ENCODE measurements at places on chromosomes 11 and 22.

- DNase-seq = no peak
Observed at GRCh38 chr11:44566952-44567875, 1.8 kb downstream of the CD82 start.

DNA sequence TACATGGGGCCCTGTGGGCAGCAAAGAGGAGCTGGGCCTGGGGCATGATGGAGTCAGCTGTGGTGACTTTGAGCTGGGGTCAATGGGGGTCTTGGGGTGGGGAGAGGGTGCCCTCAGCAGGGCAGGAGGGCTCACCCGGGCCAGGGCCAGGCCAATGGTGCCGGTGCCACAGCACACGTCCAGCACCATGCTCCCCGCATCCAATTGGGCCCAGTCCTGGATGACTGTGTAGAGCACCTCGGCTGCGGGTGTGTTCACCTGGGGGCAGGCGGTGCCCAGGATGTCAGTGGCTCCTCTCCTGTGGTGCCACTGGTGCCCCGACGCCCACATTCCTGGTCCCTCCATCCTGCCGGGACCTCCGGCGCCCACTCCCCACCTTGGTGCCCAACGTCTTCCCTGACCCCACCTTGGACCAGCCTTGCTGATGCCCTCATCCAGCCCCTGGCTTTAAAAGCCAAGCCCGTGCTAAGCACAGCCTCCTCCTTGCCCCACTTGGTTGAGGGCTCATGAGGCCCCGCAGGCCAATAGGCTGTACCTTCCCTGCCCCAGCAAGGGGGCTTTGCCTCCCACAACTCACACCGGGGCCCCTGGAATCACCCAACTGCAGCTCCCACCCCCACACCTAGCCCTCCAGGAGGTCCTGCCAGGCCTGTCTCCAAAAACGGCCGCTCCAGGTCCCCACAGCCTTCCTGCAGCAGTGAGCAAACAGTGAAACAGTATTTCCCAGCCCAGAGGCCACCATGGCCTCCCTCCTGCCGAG lies 2.2 kb upstream of the RANBP1 start:
- DNase-seq = no peak

DNA sequence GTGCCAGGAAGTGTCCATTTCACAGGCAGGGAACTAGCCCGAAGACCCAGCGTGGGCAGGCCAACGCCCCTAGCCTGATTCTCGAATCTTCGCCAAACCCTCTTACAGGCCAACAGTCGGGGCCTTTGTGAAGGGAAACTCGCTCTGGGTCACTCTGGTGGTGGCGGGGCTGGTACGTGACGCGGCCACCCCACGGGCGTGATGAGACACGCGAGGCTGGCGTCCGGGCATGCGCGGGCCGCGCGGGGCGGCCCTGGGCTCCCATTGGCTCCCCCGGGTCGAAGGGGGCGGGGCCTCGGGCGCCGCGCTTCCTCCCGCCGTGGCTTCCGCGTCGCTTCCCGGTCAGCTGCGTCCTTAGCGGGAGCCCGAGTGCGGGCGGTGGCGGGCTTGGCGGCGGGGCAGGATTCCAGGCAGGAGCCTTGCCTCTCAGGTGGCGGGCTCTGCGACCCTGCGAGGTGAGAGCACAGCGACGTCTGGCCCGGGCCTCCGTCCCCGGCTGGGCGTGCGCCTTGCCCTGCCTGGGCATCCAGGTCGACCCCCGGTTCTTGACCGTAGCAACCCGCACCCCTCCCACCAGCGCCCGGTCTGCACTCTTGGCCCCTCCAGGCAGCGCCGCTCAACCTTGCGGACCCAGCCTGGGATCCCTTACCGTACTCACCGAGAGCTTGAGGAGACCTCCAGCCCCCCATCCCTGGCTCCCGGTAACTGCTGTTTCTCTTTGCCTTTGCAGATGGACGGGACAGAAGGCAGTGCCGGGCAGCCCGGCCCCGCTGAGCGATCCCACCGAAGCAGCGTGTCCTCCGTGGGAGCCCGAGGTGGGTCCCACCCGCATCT lies at the start of gene FRMD8:
Gene FRMD8 (plus strand): TSS at position 331 of the 834 bp plus-strand sequence. CDS start 400 bp downstream, at position 731.
- DNase-seq = peak; percentile 81

DNA sequence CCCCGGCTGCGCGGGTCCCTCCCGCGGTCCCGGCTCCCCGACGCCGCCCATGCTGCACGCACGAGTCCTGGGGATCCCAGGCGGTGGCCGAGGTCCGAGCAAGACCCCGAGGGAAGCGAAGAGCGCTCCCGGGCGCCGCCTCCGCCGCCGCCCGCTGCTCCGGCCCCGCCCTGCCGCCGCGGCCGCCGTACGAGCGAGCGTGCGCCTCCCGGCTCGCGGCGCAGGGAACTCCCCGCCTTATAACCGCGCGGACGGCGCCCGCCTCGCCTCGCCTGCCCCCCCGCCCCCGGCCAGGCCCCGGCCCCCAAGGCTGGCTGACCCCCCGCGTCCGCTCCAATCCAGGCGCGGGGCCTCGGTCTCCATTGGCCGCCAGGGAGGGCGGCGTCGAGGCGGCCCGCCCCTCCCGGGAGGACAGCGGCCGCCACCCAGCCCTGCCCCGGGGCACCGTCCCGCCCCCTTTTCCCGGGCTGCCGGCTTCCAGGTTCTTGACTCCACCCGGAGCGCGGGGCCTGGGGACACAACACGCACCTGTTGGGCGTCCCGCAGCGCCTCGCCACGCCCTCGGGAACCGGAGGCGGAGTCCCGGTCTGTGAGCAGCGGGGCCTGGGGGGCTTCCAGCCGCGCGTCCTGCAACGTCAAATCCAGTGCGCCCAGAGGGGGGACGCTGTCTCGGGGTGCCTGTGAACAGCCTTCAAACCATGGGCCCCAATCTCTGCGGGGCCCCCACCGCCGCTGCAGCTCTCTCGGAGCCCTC lies at the start of gene FADS3:
Gene FADS3 (minus strand): TSS at position 215 of the 754 bp plus-strand sequence. CDS start 164 bp downstream, at position 51.
- peak; percentile 50 for DNase-seq

DNA sequence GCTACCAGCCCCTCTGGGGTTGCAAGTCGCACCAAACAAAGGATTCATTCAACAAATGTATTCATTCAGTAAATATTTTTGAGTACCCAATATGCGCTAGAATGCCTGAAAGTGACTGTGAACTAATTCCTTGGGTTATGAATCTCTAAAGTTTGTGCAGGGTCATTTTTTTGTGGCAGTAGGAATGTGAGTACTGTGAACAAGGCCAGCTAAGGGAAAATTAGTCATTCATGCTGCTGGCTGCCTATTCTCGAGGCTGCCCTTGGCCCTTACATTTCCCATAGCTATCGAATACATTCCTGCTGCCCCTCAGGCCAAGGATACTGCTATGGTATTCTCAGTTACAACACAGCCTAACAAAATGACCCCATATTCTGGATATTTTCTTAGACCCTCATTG lies 141.6 kb downstream of the TRPC6 start:
- no peak for DNase-seq

All from HL-60 (cell line).